ENCODE measurements at places on chromosomes 7 and 10.

- DNase-seq, result no peak
These were observed 527 bp upstream of the HERPUD2 start for GRCh38 chr7:35695473-35695850.

DNA sequence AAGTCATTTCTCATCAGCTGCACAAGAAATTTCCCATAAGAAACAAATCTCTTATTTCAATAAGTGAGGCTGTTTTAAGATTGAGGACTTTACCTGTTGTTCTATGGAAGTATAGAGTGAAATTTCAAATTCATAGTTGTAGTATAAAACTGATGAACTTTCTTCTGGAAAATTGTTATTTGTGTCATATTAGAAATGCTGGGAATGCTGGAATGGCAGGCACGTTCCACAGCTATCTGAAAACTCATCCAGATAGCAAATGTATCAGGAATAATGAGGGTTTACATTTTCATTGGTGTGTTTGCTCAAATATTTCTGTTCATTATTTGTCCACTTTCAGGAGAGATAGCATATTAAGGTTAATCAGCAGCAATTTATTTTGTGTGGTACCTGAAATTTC is 40.8 kb downstream of the CPED1 start:
- DNase-seq, result no peak

- no peak for DNase-seq
These were observed 65.3 kb upstream of the ARID5B start for GRCh38 chr10:61835946-61836887.

- peak; percentile 43 for DNase-seq
These were observed 27.9 kb upstream of the COL1A2 start for GRCh38 chr7:94366832-94367231.

- no peak for DNase-seq
These were observed 37.7 kb downstream of the CFAP58 start for GRCh38 chr10:104391150-104391968.

GRCh38 chr7:2870471-2870931 is 26.4 kb upstream of the GNA12 start:
- peak; percentile 90 for DNase-seq

- no peak for DNase-seq
These were observed 797.3 kb downstream of the XPNPEP1 start for GRCh38 chr10:109126016-109126415.

DNA sequence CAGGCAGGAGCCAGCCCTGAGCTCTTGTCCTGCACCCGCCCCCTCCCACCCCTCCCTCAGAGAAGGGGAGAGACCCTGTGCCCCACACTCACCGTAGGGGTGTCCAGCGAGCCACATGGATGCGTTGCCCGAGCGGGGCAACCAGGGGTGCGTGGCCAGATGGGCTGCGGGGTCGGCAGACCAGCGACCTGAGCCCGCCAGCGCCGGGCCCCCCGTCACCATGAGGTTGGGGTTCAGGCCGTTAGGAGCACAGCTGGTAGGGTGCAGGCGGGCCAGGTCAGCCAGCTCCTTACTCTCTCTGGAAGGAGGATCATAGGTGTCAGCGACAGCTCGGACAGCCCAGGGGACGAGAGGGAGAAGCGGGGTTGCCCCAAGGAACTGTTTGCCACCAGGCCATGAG is 46.4 kb downstream of the TNRC18 start:
- no peak for DNase-seq

DNA sequence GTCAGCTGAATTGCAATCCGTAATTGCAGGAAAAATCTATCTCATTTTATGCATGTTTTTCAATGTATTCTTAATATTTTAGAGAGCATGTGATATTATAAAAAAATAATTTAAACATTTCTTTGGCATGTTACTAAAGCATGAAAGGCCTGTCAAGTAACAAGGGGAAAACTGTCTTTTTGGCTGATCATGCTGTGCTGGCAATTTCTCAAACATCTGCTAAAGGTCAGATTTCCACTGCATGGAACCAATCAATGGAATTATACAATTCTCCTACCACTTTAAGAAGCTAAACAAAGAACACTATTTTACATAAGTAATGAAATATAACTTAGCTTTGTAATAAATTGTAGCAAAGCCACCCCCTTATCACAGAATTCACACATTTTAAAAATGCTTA is 49.4 kb downstream of the JMJD1C start:
- no peak for DNase-seq

DNA sequence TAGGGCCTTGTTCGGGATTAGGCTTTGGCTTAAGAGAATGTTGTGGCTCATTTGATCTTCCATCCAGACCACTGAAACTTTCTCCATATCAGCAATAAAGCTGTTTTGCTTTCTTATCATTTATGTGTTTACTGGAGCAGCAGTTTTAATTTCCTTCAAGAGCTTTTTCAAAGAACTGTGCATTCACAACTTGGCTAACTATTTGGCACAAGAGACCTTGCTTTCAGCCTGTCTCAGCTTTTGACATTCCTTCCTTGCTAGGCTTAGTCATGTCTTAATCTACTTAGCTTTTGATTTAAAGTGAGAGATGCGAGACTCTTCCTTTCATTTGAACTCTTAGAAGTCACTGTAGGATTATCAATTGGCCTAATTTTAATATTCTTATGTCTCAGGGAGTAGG is 19.1 kb upstream of the AKR1B1 start:
- no peak for DNase-seq

- no peak for DNase-seq
These were observed 69.5 kb upstream of the CDK13 start for GRCh38 chr7:39880556-39880955.

- no peak for DNase-seq
These were observed 1129.4 kb upstream of the LRRTM3 start for GRCh38 chr10:65796472-65796871.

GRCh38 chr10:80411681-80412220 is 3.4 kb downstream of the PRXL2A start:
- DNase-seq, result peak; percentile 31

GRCh38 chr7:73739387-73739767 is 775 bp upstream of the ABHD11 start:
- no peak for DNase-seq

DNA sequence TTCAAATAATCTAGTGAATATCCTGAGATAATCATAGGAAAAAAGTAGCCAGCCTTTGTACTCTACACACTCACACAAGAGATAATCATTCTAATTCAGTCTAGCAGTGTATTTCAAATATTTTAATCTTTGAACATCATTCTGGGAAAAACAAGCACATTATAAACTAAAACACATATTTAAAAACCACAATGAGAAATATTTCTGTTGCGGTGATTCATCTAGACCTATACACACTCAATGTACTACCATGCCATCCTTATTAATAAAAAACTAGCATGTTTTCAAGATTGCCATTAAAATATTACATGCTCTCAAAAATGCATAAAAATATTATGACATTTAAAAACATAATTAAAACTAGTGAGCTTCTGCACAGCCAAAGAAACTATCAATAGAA is 11.8 kb downstream of the COG5 start:
- no peak for DNase-seq

- no peak for DNase-seq
These were observed 48.4 kb upstream of the INPP5A start for GRCh38 chr10:132489053-132489703.

DNA sequence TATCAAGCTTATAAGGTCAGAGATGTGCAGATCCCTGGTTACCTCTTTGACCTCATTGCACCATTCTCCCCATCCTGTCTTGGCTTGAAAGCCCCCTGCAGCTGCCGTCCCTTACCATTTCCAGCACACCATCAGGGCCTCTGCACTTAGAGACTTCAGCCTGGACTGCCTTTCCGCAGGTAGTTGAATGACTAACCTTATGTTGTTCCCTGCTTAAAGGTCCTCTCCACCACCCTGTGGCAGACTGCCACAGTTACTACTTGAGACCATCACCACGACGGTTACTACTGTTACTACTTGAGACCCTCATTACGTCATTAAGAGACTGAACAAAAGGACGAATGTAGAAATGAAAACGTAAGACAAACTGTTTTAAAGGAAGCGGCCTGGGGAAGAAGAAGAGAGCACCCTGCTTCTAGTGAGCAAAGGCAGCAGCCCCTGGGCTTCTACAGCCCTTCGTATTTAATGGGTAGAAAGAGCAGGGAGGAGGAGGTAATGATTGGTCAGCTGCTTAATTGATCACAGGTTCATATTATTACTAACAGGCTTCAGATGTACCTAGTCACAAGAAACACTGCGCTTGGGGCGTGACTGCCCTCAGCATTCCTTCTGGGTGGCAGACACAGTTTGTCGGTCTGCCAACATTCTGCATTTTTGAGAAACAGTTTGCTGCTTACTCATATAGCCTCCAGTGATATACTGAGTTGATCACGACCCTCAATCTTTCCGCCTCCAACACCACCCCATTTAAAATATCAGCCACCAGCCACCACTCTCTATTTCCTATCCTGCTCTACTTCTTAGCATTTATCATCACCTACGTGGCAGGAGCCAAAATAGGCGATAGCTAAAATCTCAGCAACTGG is 74.1 kb upstream of the PARD3 start:
- no peak for DNase-seq
